GM12864 (cell line): ENCODE measurements at places on chromosomes 13 and 19.
A peak's percentile ranks its signal among the peaks of the same experiment; 100 is the strongest.

DNA sequence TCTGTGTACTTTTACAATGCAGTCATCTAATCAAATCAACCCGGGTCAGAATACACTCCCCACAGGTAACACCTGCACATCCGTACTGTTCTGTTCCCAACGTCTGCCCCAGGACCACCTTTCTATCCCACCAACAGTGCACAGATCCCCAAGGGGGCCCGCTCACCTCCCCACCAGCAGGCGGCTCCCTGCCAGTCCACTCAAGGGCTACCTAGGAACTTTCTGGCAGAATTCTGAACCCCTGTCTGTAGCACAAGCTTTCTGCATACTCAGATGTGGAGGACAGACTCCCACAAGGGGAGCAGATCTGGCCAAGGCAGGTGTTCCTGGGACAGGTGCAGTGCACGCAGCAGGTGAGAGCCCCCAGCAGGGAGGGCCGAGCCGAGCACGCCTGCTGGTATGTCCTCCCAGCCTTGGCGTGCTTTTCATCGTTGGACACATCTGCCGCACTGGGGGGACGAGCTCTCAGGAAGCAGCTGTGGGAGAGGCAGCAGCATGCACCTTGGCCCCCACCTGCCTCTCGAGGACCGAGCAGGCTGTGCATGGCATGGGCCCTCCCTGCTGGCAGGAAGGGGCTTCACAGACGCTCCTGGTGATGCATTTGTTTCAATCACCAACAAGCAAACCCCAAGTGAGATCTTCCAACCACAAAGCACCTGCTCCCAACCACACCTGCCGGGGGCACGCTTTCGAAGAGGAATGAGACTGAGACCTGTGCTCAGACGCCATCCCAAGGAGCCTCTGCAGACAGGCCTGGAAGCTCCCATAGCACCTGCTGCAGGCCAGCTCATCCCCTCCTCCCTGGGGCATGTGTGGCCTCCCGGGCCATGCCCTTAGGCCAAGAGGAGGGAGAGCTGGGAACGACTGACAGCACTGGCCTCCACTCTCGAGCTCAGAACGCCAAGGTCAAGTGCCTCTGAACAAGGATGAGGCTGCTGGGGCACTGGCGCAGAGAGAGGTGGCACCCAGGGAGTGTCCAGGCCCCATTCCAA, 35.9 kb downstream of the RAB20 start:
- DNase-seq, result peak; percentile 27

DNA sequence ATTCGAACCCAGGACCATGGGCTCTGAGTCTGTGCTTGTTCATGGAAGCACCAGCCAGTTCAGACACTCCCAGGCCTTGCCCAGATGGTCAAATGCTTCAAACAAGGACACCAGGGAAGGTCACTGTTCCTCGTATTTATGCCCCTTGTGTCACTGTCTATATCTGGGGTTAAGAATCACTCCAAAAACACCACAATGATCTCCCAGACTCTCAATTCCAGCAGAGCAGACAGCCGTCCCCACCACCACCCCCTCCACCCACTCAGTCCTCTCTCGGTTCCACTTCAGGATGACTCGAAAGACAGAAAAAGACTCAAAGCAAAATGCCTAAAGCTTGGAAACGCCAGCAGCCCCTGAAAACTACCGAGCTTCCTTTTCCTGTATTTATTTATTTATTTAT, 79.0 kb downstream of the INSR start:
- DNase-seq, result no peak

GRCh38 chr19:34806976-34807860, 34.2 kb upstream of the ZNF599 start:
- no peak for DNase-seq

DNA sequence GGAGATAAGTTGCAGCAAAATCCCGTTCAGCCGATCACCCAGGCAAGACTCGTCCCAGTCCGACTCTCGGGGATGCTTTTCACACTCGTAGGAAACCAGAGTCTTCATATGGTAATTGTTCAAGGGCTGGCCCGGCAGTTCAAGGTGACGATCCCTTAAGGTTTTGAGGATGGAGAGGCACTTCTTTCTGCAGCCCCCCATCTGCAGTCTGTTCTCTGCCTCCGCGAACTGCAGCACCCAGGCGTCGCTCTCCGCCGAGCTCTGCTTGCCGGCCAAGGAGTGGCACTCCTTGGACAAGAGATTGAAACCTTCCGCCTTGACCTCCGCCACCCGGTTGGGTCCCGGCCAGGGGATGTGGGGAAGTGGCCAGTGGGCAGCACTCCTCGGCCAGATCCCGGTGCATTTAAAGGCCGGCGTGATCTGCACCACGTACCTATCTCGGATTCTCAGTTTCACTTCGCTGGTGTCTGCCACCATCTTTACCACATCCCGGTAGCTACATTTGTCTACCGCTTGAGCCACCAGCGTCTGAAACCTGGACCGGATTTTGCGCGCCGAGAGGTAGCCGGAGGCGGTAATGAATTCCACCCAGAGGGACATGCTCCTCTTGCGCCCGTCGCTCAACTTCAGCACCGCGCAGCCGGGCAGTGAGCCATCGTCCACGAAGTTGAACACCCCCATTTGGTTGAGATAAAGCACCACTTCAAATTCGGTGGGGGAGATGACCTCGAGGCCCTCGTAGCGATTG, 1.1 kb downstream of the MAB21L1 start:
- DNase-seq, result no peak

GRCh38 chr13:110652764-110653163, 37.4 kb downstream of the NAXD start:
- no peak for DNase-seq

GRCh38 chr19:46159418-46160232, 11.6 kb downstream of the IGFL2 start:
- no peak for DNase-seq

GRCh38 chr19:21693399-21693798, 74.0 kb downstream of the ZNF100 start:
- no peak for DNase-seq

DNA sequence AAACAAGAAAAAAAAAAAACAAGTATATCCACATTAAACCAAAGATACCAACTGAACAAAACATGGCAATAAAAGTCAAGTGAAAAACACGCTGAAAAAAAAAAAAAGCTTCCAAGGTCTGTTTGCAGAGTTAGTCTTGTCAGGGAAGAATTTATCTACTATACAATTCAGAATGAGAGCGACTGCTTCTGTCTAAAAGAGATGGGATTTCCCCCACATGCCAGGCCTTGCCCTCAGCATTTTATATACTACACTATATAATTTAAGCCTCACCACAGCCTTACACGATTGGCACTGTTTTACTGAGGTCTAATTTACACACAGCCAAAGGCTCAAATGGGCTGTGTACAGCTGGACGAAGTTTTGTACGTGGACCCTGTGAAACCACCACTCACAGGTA, 67.3 kb downstream of the FOXO1 start:
- DNase-seq, result no peak

DNA sequence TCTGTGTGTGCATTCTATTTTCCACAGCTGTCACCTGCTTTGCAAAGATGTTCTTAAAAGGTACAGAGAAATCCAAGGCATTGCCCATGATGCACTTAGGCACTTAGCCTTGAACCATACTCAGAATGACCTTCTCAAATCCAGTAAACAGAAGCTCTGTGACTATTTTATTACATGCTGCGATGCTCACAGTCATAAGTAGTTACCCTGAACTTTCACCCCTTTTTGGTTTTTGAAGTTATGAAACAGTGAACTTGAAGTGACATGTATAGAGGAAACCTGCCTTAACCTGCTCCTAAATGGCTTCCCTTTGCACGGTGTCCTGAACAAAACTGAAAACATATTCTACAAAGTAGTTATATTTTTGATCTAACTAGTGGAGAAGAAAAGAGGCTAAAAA, 100.4 kb downstream of the SLC10A2 start:
- no peak for DNase-seq

DNA sequence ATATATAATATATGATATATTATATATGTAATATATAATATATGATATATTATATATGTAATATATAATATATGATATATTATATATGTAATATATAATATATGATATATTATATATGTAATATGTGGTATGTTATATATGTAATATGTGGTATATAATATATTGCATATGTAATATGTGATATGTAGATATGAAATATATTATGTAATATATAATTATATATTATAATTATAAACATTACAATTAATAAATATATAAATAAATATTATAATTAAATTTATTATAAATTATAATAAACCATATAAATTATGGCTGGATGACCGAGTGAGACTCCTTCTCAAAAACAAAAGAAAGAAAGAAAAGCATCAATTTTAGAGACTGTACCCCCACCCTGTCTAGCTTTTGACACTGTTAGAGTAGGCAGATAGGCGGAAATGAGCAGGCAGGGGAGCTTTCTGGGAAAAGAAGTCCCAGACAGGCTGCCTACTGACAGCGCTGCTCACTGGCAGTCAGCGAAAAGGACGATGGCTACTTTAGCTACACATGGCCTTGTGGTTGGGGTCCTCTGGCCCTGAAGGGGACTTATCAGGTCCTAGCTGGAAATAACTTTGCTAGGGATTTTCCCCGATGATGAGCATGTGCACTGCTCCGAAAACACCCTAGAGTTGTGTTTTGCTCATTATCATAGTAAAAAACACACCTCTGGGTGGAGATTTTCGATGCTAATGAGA, 19.7 kb downstream of the C3 start:
- no peak for DNase-seq

DNA sequence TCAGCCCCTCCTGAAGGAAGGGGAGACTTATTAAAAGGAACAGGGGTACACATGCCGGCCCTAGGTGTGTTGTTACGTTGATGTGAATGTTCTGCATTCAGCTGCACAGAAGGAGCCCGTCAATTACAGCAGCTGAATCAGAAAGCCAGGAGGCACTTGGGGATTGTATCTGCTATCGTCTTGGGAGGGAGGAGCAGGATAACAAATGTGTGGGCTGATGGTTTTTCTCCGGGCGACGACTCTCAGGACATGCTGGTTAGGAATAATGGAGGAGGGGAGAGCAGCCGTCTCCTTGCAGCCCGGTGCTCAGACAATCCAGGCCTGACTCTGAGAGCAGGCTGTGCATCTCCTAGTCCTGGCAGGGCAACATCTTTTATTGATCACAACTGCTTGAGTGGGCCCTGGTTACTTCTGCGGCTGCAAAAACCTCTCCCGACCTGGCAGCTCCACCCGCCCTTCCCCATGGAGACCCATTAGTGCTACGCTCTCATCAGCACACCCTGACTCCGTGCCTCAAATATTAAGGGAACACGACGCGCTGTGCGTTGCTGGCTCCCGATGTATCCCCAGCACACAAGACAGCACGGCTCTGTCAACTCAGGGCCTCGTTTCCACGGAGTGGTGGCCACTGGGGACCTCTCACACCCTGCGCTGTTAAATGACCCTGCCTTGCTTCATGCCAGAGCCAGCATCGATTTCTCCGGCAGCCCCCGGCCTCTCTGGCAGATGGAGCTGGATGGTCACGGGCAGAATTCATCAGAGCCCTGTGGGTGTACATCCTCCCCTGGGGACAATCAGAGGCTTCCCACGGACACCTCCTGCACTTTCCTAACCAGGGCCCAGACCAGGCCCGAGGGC, 25.3 kb downstream of the PEPD start:
- no peak for DNase-seq

DNA sequence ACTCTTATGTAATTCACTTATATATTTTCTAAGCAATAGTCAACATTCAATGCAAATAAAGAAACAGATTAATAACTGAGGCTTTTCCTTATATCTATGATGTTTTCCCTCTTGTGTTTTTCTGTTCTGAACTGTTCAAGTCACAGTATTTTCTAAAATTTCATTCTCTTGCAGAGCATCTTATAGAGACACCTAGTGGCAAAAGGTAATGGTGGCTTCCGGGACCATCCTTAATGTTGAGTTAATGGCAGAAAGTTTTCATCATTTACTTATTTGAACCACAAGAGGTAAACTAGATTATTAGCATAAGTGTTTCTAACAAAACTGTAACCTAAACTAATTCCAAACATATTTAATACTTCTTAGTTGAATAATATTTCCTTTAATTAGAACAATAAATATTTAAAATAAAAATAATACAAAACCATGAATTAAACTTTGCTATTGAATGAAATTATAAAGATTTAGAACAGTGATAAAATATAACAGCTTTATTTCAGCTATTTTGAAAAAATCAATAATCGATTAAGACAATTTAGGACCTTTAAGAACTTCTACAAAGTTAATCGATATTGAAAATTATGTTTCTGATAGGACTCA, 1.7 kb upstream of the SLITRK5 start:
- DNase-seq, result no peak

GRCh38 chr13:38262211-38262610, 87.4 kb upstream of the UFM1 start:
- DNase-seq, result no peak

GRCh38 chr13:89828506-89828905, 1519.0 kb upstream of the MIR17HG start:
- DNase-seq, result no peak

DNA sequence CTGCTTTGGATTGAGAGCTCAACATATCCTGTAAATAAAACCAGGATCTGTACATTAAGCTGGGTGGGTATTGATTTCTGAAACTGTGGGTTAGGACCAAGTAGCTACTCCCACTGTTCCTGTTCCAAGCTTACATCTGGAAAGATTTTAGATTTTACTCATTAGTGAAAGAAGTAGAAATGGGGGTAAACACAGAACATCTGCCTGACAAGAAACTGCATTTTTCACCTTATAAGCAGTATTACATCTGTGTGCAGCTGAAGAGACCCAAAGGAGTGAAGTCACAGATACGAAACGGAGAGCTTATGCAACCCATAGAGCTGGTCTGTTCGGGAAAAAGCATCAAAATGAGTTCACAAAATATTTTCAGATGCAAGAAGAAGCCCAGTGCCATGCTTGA, 235.2 kb downstream of the SLITRK5 start:
- DNase-seq, result no peak

DNA sequence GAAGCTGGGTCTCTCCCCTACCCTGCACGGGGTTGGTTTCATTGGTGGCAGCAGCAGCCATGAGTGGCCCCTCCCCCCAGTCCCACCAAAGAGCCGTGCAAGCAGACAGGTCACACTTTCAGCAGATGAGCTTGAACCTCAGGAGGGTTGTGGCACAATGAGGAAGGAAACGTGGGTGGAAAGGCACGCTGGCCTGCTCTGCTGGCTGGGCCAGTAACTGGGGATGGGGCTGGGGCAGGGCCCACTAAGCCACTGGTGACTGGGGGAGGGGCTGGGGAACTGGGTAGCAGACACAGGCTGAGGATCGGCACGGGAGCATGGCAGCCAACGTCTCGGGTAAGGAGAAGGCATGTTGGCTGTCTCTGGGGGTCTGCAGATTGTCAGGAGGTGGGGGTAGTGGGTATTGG, at the start of gene P2RY11:
Gene P2RY11 (plus strand): TSS at position 289 of the 407 bp plus-strand sequence. CDS start 29 bp downstream, at position 318.
- DNase-seq, result peak; percentile 69
